Epithelial cell of prostate (primary cell): ENCODE measurements at places on chromosomes 2 and 18.

DNA sequence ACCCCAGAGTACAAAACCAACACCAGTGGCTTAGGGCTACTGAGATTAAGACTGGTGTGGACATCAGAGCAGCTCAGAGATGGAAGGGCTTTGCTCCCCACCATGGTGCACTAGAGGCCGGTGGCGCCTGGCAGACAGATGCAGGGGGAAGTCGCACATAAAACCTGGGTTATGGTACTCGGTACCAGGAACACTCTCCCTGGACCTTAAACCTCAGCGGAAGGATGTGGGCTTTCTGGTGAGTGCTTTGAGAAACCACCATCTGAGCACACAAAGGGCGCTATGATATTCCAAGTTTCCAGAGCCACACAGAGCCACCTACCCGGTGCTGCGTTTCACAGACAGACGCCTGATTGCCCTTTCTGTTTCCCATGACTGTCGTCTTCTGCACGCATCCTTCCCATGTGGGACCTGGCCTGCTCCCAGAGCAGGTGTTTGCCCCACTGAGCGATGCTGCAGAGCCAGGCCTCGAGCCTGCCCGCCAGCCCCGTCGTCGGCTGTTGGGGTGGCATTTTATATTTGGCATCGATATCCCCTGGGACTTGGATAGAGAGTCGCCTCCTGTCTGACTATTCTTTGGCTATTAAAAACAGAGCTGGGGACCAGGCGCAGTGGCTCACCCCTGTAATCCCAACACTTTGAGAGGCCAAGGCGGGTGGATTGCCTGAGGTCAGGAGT, 89.5 kb upstream of the ODC1 start:
- DNase-seq = no peak

GRCh38 chr2:84297155-84297554, 161.9 kb downstream of the SUCLG1 start:
- peak; percentile 40 for DNase-seq

DNA sequence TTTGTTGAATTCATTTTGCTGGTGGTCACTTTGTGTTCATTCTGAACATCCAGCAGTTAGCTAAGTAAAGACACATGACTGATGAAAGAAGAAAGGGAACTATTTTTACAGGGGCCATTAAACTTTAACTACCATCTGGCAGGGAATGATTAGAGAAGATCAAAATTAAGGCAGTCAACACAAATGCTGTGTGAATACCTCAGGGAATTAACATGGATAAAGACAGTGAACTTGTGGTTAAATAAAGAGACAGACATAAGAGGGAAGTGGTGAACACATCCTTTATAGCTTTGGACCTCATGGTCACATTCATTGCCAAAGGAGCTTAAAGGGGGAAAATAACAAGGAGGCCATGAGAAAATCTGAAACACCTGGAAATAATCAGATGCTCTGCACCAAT, 52.6 kb upstream of the ATP5MC3 start:
- no peak for DNase-seq

DNA sequence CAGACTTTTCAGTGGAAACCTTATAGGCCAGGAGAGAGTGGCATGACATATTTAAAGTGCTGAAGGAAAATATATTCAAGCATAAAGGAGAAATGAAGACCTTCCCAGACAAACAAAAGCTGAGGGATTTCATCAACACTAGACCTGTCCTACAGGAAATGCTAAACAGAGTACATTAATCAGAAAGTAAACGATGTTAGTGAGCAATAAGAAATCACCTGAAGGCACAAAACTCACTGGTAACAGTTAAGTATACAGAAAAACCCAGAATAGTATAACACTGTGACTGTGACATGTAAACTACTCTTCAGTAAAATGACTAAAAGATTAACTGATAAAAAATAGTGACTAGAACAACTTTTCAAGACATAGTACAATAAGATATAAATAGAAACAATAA, 87.4 kb downstream of the ATP8B1 start:
- DNase-seq = peak; percentile 60

DNA sequence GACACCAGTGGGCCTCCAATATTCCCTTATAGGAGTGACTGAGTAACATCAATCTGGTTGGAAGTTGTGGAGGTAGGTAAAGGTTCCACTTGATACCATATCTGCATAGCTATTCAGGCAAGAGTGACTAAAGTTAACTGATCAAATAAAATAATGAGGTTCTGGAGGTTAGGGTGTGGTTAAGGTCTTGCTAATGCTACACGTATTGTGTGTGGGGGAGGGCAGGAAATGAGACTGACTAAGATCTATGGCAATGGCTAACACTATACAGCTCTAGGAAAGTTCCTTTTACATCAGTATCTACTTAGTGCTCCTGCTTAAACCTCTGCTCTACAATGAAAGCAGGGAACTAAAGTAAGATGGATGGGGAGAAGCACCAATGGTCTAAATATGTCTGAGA, 149.1 kb upstream of the MGAT5 start:
- DNase-seq = no peak

GRCh38 chr2:145079641-145080040, 559.7 kb upstream of the ZEB2 start:
- DNase-seq = no peak

DNA sequence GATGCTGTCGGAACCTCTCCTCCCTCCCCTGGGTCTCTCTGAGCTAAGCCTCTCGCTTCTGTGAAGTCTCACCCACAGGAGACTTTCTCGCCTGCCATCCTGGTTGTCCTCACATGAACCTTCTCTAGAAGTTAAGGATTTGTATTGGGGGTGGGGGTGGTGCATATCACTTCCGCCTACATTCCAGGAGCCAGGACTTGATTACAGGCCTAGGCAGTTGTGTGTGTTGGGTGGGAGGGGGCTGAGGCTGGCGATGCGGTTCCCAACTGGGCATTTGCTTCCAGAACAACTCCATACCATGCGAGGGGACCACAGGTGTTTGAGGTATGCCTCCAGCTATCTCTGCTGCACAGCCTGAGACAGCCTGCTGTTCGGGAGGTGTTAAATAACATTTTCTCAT, 56.8 kb upstream of the MGAT4A start:
- DNase-seq = no peak

- no peak for DNase-seq
Observed at GRCh38 chr2:3486047-3487027, 33.0 kb downstream of the ADI1 start.

GRCh38 chr18:21179590-21180220, 62.3 kb upstream of the GREB1L start:
- DNase-seq = no peak

- DNase-seq = no peak
Observed at GRCh38 chr2:168137510-168138180, 109.8 kb downstream of the STK39 start.

DNA sequence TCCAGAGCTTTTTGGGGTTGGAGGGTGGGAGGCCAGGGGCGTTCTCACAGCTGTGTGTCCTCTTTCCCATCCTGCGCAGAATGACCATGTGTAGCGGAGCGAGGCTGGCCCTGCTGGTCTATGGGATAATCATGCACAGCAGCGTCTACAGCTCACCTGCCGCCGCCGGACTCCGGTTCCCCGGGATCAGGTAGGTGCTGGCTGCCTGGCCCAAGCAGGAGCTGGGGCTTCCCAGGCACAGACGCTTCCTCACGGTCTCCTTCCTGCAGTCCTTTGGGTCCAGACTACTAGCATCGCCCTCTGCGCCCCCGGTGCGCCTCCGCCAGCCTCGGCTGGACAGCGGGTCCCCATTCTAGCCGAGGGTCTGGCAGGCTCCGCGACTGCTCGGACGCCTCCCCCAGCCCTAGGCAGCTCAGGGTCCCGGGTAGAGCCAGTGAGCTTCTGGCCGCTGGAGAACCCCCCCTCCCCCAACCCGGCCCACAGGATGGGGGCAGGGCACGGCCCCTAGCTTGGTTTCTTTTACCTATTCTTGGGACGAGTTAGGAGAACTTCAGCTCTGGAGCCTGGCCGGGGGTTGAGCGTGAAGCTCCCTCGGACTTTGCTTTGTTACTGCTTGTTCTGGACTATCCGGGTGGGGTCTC, 756 bp downstream of the ADCYAP1 start:
- DNase-seq = no peak

DNA sequence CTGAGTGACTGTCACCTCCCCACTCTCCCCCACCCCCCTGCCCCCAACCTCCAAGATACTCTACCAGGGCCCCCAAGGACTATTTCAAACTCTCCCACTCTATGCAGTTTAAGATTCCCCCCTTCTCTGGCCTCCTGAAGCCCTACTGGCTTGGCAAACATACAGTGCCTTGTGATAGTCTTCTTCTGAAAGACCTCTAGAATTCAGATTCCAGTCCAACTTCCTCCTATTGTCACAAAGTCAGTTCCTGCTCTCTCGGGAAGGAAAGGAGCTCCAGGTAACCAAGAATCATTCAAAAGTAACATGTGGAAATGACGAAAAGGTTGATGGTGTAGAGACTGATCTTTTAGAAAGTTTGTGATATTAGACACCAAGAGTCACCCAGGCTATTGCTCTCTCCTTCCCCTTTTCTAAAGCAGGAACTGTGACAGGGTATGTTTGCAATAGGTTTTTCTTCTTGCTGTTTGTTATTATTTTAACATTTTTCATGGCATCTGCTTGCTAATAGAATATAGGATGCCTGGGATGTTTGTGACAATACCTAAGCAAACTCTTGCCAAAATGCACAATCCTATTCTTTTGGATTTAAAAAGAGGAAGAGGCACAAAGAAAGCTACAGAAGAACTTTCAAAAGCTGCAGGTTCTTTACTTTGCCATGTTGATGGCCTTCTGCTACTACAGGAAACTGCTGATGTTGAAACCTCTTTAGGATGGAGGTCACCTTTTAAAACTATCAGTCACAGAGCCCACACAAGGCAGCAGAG, 93.5 kb upstream of the MGAT4A start:
- no peak for DNase-seq

DNA sequence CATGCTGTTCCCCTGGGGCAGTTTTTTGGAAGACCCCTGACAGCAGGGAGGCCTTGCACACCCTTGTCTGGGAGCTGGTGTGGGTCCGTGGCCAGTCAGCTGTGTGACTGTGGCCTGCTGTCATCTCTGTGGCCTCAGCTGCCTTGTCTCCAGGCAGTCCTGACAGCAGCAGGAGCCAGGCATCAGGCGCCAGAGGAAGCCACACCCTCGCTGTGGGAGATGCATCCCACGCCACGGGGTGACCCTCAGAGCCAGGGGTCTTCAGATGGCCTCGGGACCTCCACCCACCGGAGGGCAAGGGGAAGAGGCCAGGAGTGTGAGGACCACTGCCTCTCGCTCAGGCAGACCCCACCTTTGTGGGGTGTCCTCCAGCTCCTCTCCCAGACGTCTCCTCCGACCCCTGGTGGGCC, 5.0 kb downstream of the BOK start:
- no peak for DNase-seq

DNA sequence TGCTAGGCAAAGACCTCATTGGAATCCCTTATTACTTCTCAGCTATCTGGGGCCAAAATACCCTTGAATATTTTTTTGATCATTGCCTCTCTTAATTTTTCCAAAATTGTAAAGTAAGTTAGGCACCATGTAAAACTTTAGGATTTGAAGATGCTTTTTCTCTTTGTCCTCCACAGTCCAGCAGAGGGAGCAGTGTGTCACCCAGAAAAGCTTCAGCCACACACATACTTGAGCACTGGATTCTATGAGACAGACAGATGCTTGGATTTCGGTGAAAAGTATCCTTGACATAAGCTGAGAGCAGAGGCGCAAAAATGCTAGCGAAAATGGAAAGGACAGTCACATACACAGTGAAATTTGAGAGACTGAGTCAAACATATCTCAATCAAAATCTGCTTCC, 74.7 kb upstream of the KCNJ3 start:
- no peak for DNase-seq

- no peak for DNase-seq
Observed at GRCh38 chr2:8886876-8887275, 49.5 kb upstream of the KIDINS220 start.
